Suprapubic skin (tissue), 4 donors: ENCODE measurements at places on chromosomes 6 and 20.

DNA sequence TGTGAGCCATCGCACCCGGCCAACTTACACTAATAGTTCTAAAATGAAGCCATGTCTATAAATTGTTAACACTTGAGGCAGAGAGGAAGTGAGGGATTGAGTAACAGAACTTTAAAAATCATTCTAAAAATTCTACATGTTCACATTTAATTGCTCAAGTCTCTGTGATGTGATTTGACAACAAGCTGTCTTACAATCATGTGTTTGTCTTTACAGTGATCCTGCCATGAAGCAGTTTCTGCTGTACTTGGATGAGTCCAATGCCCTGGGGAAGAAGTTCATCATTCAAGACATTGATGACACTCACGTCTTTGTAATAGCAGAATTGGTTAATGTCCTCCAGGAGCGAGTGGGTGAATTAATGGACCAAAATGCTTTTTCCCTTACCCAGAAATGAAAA lies 23.6 kb downstream of the GTF2H5 start:
- H3K27ac ChIP-seq: no peak overlapping the region
- peaks cover 30% of the 10 kb centered on the region for H3K36me3 ChIP-seq
- DNase-seq: no peak
- no peaks in the 10 kb centered on the region for H3K27me3 ChIP-seq
- H3K4me1 ChIP-seq: no peaks in the 10 kb centered on the region
- H3K4me3 ChIP-seq: no peak overlapping the region

DNA sequence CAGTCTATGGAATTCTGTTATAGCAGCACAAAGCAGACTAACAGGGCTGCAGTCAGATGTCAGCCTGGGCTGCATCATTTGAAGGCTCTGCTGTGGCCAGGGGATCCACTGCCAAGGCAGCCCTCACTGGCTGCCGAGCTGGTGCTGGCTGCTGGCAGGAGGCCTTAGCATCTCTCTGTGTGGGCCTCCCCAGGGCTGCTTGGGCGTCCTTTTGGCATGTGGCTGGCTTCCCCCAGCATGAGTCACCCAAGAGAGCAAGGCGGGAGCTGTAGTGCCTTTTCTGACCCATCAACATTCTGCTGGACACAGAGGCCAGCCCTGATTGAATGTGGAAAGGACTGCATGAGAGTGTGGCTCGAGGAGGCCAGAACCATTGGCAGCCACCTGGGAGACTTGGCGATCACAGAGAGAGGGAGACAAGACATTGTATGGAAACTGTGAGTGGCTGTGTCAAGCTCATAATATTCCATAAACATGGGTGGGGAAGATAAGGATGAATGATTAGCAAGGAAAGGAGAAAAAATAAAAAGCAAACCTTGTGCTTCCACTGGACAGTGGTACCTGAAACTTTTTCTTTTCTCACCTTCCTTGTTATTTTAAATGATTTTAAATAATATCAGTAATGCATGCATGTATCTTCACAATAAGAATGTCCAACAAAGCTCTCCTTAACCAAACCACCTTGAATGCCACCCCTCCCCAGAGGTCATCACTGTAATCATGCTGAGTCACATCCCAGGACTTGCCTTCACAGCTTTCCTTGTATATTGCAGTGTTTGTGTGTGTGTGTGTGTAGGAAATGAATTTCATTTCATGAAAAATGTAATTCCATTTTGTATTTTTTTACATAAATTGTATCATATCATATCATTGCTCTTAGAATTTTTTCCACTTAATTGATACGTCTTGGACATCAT lies 55.0 kb upstream of the VSX1 start:
- peaks cover 4% of the 10 kb centered on the region for H3K27me3 ChIP-seq
- no peak overlapping the region for H3K4me3 ChIP-seq
- H3K36me3 ChIP-seq: no peaks in the 10 kb centered on the region

GRCh38 chr20:51756653-51757052 lies 11.5 kb downstream of the ATP9A start:
- H3K36me3 ChIP-seq: no peaks in the 10 kb centered on the region
- no peaks in the 10 kb centered on the region for H3K27me3 ChIP-seq
- no peak for DNase-seq
- H3K4me1 ChIP-seq: peaks cover 13% of the 10 kb centered on the region
- H3K27ac ChIP-seq: no peak overlapping the region

GRCh38 chr6:53125276-53125675 lies 23.4 kb downstream of the GCM1 start:
- H3K27ac ChIP-seq: no peak overlapping the region
- no peaks in the 10 kb centered on the region for H3K4me1 ChIP-seq
- no peaks in the 10 kb centered on the region for H3K36me3 ChIP-seq
- DNase-seq: no peak
- H3K27me3 ChIP-seq: no peaks in the 10 kb centered on the region
- no peak overlapping the region for H3K4me3 ChIP-seq

DNA sequence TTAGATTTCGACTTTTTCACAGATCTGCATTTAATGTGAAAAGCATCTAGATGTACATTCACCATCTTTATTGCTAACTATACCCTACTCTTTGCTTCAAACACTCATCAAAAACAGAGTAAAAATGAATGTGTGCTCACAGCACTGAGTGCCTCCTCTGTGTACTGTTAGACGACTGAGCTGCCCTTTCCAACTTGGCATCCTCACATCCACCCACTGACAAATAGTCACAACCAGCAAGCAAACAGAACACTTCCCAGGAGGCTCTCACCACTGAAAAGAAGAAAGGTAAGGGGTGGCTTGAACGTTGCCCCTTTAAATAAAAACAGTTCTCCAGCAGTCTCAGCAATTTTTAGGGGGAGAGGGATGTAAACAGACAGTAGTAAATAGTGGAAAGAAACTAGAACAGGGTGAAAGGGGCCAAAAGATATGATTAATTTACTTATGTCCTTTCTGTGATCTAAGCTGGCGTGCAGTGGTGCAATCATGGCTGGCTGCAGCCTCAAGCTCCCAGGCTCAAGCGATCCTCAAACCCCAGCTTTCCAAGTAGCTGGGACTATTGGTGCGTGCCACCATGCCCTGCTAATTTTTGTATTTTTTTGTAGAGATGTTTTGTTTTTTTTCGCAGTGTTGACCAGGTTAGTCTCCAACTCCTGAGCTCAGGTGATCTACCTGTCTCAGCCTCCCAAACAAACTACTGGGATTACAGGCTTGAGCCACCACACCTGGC lies 48.7 kb downstream of the IPCEF1 start:
- H3K36me3 ChIP-seq: no peaks in the 10 kb centered on the region
- no peak for DNase-seq
- no peaks in the 10 kb centered on the region for H3K27me3 ChIP-seq
- no peaks in the 10 kb centered on the region for H3K4me1 ChIP-seq

DNA sequence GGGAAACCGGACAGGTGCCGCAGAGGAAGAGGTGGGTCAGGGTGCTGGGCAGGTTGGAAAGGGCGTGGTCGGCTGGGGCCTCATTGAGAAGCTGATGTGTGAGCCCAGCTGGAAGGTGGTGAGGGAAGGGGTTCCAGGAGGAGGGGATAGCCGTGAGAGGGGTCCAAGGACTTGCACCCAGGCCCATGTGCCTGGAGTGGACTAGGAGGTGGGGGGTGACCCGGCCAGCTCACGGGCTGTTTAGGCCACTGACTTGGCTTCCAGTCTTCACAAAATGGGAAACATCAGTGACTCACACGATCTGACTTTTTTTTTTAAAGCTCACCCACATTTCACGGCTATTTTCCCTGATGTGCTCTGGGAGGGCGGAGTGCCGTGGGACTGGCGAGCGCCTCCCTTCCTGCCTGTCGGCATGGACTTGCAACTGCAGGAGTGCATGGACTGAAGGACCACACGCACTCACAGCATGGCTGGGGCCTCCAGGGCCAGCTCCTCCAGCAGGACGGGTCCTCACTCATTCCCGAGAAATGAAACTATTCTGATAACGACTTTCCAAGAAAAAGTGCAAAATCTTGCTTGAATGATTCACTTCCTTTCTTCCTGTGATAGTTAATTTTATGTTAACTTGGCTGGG lies 13.5 kb upstream of the PDE10A start:
- no peak for DNase-seq
- H3K27ac ChIP-seq: no peak overlapping the region
- H3K36me3 ChIP-seq: no peaks in the 10 kb centered on the region
- no peaks in the 10 kb centered on the region for H3K4me1 ChIP-seq
- H3K4me3 ChIP-seq: no peak overlapping the region

DNA sequence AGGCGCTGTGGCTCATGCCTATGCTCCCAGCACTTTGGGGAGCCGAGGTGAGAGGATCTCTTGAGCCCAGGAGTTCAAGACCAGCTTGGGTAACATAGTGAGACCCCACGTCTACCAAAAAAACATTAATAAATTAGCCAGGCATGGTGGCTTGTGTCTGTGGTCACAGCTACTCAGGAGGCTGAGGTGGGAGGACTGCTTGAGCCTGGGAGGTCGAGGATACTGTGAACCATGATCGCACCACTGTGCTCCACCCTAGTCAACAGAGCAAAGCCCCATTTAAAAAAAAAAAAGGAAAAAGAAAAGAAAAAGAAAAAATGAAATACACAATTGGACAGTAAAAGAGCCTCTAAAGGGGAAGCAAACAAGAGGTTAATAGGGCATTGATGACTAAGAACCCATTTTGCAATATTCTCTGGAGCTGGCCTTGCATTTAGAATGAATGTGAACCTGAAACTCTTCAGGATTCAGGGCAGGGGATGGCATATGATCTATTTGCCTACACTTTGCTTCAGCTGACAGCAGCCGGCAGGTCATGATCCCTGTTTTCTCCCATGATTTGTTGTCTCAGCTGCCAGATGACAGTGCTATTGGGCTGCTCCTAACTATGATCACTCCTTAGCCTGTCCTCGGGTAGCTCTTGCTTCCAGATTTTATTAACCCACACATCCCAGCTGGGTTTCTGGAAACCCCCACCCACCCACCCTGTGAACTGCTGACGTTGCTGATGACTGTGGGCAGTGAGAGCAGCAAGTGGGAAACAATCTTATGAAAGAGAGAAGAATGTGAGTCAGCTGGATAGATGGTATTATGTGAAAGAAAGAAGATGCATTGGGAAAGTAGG lies 83.8 kb upstream of the ELOVL5 start:
- no peak overlapping the region for H3K27ac ChIP-seq
- H3K4me1 ChIP-seq: peaks cover under 1% of the 10 kb centered on the region
- no peak overlapping the region for H3K4me3 ChIP-seq
- no peak for DNase-seq
- no peaks in the 10 kb centered on the region for H3K27me3 ChIP-seq
- H3K36me3 ChIP-seq: no peaks in the 10 kb centered on the region

- DNase-seq: no peak
- H3K36me3 ChIP-seq: no peaks in the 10 kb centered on the region
- H3K4me1 ChIP-seq: no peaks in the 10 kb centered on the region
Measured at GRCh38 chr6:92496527-92496926, 922.8 kb downstream of the EPHA7 start.

DNA sequence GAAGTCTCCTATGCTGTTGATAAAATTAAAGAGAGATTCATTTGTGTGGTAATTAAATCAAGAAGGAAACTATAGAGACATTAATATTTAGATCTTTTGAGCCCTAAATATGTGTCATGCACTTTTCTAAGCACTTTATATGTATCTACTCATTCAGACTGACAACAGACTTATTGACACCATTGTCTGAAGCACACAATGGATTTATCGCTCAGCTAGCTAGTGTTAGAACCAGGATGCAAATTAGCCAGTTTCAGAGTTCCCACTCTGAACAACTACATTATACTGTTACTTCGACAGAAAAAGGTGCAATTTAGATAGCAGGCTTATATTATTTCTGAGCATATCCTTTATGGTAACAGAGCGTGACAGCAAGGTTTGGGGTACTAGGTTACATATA lies 27.7 kb upstream of the KIAA0408 start:
- no peak for DNase-seq
- H3K36me3 ChIP-seq: no peaks in the 10 kb centered on the region
- no peak overlapping the region for H3K27ac ChIP-seq
- H3K4me1 ChIP-seq: no peaks in the 10 kb centered on the region
- no peaks in the 10 kb centered on the region for H3K27me3 ChIP-seq
- no peak overlapping the region for H3K4me3 ChIP-seq

- H3K4me3 ChIP-seq: no peak overlapping the region
- no peaks in the 10 kb centered on the region for H3K4me1 ChIP-seq
- DNase-seq: no peak
- no peaks in the 10 kb centered on the region for H3K27me3 ChIP-seq
Measured at GRCh38 chr6:118171852-118172251, 264.8 kb downstream of the SLC35F1 start.
